Suppressor macrophage treated with lipopolysaccharide for 4 hours (primary cell): ENCODE measurements at places on chromosomes 6 and 20.

- no peak for DNase-seq
Observed at GRCh38 chr20:25191051-25191450, 4.5 kb upstream of the ENTPD6 start.

DNA sequence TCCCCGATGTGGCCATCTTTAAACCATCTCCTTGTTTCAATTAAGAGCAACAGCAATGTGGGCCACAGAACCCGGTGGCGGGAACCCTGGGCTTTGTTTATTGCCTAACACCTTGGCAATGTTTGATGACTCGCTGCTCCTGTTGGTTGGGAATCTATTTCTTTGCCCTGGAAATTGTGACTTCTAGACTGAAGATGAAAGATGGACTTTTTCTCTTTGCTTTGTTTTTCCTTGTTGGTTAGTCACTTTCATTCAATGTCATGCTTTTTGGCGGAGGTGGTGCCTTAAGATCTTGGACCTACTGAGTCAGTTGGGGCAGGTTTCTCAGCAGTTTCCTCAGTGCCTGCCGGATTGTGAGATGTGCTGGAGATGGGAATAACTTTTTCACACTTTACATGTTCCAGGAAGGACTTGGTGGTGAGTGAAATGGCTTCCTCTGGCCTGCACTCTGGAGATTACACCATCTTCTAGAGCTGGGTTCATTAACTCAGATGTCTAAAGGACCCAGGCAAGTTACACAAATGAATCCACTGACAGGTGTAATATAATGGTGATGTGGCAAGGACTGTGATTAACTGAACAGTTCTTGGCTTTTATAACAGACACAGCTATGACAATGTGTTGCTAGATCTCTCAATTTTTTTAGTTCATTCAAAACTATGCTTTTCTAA is 56.3 kb downstream of the TSHZ2 start:
- no peak for DNase-seq

GRCh38 chr6:2187826-2188225 is 57.6 kb downstream of the GMDS start:
- DNase-seq = no peak

- no peak for DNase-seq
Observed at GRCh38 chr6:156348849-156349248, 428.3 kb upstream of the ARID1B start.

- DNase-seq = no peak
Observed at GRCh38 chr6:159079367-159079766, 34.6 kb upstream of the TAGAP start.

GRCh38 chr6:129920103-129920798 is 59.1 kb upstream of the TMEM244 start:
- DNase-seq = no peak

DNA sequence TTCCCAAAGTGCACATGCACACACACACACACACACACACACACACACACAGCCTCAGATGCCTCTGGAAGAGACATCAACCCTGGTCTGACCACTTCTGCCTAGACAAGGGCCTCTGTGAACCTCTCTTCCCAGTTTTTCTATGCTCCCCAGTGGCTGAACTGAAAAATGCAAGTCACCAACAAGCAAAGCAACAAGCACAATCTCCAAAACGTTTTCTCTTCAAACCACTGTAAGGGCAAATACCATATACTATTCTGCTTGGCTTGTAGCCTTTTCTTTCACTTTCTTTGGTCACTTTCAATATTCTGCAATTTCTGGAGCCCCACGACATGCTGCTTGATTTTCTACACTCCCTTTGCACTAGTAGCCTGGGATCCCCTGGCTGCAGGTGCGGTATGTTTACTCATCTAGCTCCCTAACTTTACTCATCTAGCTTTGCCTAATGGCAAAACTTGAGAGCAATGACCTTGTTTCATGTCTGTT is 121.4 kb upstream of the DST start:
- DNase-seq = no peak

DNA sequence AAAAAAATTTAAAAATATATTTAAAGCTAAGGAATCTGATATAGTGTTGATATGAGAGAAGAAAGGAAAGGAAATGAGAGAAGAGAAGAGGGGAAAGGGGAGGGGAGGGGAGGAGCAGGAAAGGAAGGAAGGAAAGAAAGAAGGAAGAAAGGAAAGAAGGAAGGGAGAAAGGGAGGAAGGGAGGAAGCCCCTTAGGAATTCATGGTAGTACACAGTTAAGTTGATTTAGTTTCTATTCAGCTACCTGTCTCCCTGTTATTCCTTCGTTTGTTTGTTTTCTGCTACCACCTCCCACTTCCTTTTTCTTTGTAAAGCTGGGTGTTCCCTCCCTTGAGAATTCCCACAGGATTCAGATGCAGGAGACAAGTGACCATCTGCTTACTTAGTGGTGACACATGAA is 1025.4 kb upstream of the FLRT3 start:
- DNase-seq = no peak

- no peak for DNase-seq
Observed at GRCh38 chr20:53606364-53606985, 12.8 kb upstream of the ZNF217 start.

DNA sequence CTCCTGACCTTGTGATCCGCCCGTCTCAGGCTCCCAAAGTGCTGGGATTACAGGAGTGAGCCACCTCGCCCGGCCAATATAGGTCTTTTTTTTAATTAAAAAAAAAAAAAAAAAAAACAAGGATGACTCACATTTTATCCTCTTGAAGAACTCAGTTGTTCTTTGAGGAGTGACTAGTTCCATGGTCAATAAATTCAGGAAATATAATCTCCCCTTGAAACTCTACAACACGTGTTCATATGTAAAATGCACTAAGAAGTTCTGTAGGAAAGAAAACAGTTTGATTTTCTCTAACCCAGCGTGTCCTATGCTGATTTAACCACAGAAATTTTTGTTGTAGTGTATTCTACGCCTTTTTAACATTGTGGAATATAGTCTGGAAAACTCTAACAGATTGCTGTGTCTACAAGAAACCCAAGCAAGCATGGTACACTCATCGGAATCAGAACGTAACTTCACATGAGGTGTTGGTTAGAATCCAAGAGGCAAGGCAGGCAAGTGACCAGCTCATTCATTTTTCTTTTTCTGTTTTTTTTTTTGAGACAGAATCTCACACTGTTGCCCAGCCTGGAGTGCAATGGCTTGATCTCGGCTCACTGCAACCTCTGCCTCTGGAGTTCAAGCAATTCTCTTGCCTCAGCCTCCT is 79.0 kb upstream of the ZNF217 start:
- no peak for DNase-seq

DNA sequence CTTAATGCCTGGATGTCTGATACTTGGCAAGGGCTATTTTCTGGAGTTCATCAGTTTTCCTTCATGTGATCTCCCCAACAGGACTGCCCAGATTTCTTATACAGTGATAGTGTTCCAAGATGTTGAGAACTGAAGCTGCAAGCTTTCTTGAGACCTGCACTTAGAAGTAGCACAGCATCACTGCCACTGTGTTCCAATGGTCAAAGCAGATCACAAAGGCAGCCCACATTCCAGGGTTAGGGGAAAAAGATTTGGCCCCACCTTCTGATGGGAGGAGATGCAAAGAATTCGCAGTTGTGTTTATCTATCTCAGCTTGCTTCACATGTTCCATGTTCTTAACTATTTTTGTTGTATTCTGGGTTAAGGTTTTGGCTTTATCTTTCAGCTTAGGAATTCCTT is 78.2 kb downstream of the GPX5 start:
- no peak for DNase-seq

GRCh38 chr6:145808239-145808638 is 6.4 kb downstream of the FBXO30 start:
- peak; percentile 23 for DNase-seq

DNA sequence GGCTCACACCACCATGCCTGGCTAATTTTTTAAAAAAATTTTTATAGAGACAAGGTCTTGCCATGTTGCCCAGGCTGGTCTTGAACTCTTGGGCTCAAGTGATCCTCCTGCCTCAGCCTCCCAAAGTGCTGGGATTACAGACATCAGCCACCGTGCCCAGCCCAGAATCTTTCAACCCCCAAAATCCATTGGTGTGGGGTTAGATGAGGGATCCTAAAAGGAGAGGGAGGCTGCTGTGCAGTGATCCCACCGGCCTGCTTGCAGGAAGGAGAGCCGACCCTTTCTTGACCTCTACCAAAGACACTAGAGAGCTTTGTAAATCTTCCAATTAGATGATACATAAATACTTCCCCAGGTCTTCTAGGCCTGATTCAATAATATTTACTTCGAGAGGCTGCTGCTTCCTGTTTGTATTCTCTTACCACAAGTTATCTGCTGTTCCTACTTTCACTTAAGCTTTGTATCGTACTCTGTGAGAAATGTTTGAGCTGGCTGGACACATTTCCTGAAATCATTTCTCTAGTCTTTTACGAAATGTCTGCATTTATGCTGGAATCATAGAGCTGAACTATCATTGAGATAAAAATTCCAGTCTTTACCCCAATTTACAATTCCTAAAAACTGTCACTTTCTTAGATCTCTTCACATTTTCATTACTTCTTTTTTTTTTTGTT is 49.3 kb upstream of the IER3 start:
- DNase-seq = peak; percentile 83

- DNase-seq = no peak
Observed at GRCh38 chr6:11166948-11167347, 55.4 kb upstream of the ERVFRD-1 start.

DNA sequence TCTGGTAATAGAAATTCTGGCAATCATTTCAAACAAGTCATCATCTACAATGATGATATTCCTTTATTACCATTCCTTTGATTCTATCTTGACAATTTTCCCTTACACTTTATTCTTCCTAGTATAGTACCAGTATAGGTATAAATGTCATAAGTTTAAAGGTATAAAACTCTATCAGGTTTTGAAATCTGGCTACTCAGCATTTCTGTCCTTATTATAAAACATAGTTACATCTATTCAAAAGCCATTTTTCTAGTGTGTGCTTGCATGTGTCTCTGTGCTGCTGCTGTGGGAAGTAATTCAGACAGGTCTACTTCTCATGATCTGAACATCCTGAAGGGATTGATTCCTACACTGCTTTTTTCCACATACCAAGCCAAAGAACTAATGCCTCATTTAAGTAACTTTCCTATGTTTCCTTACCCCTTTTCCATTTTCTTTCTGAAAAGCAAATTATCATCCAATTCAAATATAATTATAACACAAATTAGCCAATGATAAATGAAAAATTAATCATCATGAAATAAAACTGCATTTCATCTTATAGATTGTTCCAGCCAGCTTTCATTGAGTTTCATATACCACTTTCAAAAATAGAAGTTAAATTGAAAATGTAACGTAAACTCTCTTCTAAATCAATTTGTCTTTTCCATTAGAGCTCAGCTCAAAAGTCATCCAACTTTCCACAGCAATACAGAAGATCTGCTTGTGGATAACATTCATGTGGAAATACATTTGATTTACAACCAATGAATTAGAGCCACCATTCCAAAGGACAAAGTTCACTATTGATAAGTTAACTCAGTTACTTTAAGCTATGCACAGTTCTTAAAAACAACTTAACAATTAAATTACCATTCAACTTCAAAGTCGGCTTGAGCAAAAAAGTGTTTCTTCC is 35.9 kb downstream of the COL12A1 start:
- no peak for DNase-seq

GRCh38 chr20:44273231-44274215 is 26.4 kb downstream of the GDAP1L1 start:
- DNase-seq = no peak

DNA sequence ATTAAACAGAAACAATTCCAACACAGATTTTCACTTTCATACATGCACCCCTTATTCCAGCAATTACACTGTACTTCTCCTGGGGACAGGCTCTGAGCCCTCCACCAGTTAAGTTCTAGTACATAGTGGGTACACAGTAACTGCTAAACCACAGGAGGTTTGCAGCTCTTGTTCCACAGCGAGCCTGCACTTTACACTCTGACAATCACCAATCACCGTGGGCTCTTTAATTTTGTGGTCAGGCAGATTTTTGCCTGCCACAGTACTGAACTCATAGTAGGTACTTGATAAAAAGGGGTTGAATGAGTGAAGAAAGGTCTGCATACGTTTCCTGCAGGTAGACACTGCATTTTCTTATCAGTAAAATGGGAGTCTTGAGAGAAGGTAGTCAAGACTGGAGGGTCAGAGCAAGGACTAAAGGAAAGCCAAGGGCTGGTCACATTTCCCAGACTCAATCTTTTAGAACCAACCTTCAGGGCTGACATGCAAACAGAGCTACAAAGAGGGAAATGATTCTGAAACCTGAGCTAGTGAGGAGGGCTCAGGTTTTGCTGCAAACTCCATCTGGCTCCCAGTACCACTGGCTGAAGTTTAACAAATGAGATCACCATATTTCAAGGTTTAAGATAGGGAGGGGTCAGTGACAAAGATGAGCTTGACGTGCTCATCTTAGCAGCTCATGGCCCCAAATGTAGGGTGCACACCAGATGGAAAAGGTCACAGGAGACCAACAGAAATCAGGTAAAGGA is 404.6 kb downstream of the BTBD9 start:
- DNase-seq = no peak

- no peak for DNase-seq
Observed at GRCh38 chr6:16118825-16119224, 10.1 kb upstream of the MYLIP start.

- peak; percentile 74 for DNase-seq
Observed at GRCh38 chr6:137678451-137678850, 184.3 kb upstream of the OLIG3 start.

DNA sequence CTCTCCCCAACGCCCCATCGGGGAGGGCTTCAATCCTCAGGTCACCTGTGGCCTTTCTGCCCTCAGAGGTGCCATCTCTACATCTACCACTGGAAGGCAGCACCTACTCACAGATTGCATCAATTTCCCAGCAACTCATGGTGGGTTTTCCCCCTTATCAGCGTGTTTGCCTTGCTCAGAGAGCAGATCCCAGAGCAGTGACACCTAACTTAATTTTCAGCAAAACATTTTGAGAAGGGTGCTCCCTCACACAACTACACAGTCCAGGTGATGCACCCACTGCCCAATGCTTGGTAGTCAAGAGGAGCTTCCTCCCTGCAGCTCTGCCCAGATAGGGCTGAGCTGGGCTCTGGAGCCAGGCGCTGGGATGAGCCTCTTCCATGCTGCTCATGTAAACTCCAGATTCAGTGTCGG is 48.2 kb downstream of the PLG start:
- no peak for DNase-seq

DNA sequence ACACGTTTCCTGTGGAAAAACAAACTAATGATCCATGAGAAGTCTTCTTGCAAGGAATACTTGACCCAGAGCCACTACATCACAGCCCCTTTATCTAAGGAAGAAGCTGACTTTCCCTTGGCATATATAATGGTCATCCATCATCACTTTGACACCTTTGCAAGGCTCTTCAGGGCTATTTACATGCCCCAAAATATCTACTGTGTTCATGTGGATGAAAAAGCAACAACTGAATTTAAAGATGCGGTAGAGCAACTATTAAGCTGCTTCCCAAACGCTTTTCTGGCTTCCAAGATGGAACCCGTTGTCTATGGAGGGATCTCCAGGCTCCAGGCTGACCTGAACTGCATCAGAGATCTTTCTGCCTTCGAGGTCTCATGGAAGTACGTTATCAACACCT is 35.4 kb downstream of the GCNT2 start:
- DNase-seq = no peak

DNA sequence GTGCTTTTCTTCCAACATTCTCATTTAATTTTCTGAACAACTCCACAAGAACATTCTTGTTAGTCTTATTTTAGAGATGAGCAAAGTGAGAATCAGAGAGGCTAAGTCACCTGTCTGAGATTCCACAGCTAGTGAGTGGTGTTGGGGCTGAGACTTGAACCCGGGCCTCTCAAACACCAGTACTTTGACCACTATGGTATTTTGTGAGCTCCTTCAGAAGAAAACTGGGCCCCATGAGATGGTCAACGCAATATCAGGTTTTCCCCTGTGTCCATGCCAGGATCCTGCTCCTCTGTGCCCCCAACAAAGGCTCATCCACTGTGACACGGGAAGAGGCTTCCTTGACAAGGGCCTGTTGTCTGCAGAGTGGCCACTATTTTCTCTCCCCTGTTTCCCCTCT is 51.9 kb downstream of the MAFB start:
- DNase-seq = no peak
